ENCODE measurements at places on chromosomes 11 and 22.

DNA sequence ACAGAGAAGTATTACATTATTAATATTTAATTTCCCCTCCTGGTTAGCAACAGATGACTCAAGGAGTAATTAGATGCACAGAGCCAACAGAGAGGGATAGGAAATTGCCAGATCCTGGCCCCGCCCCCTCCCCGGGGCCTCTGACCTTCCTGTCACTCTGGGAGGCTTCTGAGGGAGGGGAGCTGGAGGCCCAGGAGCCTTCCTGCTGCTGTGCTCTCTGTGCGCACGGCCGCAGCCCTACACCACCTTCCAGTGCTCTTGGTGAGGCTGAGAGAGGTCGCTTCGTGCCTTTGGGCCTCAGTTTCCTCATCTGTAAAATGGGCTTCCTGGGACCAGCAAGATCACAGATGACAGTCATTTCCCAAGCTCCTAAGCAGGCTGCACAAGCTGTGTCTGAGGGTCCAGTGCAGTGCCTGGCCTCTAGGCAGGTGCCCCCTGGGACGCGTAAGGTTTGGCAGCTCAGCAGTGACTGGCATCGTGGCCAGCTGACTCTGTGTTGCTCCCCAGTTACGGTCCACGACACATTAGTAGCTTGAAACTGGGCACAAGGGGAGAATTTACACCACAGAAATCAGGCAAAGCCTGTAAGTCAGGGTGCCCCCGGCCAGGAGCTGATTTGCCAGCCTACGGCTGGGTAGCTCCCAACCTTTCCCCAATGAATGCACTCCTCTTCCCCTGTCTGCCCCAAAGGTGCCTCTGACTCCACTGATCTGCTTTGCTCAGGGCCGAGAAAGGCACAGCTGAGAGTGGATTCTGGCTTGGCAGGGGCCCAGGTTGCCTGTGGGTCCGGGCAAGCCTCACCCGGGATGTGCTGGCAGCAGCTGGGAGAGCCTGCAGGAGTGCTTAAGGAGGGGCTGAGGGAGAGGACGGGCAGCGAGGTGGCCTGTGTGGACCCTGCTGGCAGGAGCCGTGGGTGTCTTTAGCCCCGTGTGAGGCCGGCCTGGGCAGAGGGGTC lies 2.3 kb downstream of the ADORA2A start:
- peak; percentile 37 for DNase-seq

DNA sequence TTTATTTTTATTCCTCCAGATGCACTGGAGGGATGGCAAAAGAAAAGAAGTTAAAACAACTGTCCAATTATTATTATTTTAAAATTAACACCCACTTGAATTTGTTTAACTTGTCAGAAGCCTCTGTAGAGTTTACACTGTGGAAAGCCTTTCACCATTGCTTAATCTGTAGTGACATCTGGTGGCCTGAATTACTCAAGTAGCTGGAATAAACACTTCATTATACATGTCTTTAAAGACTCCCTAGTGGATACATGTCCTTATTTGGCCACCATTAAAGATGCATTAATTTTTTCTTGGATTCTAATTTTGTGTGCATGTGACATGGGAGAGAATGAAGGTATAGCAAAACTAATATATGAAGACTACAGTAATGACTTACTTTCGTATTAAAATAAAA lies 1496.5 kb downstream of the FAM181B start:
- no peak for DNase-seq

GRCh38 chr22:48653929-48654328 lies 1173.7 kb downstream of the BRD1 start:
- no peak for DNase-seq

GRCh38 chr22:35564975-35565867 lies 24.6 kb downstream of the RASD2 start:
- DNase-seq: no peak

DNA sequence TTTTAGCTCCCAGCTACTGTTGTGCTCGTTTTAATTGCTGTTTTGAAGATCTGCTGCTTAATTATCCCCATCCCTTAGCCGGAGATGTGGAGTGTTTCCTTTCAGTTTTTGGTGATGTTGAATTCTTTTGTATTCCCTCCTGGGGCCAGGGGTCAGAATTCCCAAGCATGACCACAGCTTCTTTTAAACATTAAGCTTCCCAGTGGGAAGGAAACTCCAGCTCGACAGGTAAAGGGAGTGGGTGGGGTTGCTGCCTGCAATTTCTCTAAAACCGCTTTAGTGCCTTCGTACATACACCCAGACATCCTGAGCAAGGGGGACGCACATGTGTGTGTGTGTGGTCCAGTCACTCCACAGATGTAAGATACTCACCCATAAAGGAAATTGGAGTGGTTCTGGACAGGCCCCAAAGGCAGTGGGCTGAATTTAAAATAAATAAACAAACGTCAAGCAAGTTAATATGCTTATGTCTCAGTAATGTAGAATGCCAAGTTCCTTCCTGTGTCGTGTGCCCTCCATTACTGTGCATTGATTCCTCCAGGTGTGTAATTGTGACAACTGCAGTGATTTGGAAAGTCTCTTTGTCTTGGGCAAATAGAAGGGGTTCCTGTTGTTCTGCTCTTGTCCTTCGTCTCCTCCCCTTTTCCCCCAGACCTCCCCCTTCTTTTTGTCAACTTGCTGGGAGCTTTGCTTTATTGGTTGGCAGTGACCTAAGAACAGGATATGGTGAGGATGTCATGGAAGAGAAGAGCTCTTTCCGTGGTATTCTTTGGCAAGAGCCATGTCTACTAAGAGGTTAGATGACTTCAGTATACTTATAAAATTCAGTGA lies 19.2 kb upstream of the ADSL start:
- DNase-seq: no peak

DNA sequence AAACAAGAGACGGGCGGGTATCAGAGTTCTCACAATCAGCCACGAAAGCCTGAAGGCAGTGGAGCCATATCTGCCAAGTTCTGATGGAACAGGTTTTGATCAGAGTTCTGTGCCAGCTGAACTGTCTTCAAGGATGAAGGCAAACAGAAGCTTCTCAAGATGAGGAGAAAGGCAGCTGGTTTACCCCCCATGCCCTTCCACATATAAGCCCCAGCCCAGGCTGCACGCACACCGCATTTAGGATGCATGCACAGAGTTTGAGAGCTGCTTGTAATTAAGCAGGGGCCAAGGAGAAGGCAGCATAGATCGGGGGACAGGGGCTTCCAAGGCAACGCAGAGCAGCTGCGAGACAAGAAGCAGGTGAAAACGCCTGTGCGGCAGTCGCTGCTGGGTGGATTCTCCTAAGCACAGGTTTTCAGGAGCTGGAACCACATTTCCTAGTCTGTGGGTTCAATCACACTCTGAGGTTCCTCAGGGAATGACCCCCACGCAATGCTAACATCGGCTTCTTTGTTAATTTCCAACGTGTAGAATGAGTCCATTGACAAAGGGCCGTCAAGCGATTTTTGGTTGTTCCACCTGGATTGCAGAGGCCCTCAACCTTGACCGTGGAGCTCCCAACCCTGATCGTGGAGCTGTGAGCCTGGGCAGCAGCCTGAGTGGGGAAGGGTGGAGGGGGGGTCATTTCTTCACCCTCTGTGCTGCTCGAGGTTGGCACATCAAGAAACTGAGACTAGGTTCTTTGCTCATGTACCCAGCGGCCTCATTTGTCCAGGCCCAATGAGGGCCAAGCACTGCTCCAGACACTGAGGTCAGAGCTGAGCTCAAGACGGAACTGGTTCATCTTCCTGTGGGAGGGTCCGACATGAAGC lies 81.7 kb upstream of the SHISAL1 start:
- DNase-seq: no peak

DNA sequence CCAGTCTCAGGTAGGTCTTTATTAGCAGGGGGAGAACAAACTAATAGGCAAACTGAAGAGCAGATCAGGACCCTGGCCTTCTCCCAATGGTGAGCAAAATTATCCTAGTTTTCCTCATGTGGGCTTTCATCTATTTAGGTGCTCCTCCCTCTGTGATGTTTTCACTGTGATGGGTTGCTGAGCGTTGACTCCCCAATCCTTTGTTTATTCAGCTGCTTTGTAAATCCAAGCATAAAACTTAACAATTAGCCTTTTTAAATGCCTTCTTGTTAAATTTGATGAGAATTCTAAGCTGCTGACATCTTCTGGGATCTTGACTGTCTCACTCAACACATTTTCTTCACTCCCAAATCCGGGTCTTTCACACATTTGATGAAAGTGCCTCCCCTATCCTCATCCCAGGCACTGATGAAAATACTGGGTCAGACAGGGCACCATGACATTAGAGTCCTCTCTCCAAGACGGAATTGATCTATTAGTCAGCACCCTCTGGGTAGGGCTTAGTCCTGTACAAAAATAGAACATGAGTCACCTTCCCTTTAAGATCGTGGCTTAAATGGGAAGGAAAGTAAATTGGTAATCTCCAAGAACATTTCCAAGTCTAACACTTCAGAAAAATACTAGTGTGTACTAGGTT lies 199.3 kb upstream of the ISX start:
- no peak for DNase-seq

- DNase-seq: no peak
These were observed 15.4 kb upstream of the TMPRSS13 start for GRCh38 chr11:117944554-117944953.

DNA sequence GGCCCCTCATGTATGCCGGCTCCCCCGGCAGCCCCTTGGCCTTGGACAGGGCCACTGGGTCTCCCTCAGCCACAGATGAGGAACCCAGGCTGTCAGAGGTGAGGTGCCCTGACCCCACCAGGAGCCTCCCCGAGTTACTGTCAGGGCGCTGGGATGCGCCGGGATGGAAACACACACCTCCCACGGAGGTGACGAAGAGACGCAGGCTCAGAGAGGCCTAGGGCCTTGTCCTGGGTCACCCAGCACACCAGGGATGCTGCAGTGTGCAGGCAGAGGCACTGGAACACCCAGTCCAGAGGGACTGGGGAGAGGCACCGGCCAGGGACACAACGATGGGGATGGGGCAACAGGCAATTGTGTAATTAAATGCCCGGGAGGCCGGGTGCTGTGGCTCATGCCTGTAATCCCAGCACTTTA lies 81.2 kb upstream of the PRR5 start:
- DNase-seq: no peak

GRCh38 chr11:64125676-64126075 lies 40.2 kb downstream of the MACROD1 start:
- DNase-seq: no peak

DNA sequence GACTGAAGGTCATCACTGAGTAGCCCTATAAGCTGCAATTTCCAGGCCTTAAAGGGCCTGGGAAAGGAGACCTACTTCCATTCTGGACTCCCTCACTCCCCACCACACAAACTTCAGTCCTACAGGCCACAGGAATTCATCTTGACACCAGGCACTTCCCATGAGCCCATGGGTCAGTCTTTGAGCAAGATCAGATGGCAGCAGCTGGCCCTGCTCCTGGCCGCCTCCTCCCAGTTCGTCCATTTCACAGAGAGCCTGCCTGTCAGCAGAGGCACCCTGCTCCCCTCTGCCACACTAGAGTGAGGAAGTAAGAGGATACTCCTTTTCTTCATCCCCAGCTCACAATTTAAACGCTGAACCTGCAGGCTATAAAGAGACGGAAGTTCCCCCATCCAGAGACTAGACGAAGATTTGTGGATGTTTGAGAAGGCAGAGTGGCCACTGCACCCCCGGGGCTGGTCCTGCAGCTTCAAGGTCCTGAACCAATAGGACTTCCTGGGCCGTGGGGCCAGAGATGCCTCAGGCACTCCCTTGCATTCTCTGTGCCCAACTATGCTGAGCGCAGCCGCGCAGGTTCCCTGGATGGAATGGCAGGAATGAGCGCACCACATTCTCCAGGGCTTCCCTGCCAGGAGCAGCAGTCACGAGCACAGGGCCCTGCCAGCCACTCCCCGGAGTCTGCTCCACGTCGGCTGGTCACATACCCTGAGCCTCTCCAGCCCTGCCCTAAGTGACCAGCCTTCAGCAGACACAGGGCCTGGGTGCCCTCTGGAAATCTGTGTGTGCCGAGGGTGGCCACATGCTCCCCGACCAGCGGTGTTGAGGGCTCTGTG lies 33.5 kb upstream of the BID start:
- DNase-seq: no peak

- DNase-seq: no peak
These were observed 7.7 kb downstream of the CCDC73 start for GRCh38 chr11:32786811-32787210.

- DNase-seq: no peak
These were observed 13.6 kb downstream of the UCP2 start for GRCh38 chr11:73969091-73969490.

DNA sequence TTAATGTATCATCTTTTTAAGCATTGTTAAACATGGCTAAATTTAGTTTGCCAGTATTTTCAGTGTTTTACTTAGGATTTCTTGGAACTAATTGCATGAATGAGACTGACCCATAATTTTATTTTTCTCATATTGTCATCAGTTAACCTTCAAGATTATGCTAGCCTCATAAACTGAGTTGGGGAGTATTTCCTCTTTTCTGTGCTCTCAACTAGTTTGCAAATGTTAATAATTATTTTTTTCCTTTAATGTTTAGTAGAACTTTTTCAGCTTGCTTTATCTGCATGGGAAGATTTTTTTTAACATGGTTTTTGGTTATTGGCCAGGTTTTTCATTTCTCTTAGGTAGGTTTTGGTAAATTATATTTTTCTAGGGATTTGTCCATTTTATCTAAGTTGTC lies 235.4 kb upstream of the SESN3 start:
- no peak for DNase-seq

Measured in stimulated activated CD4-positive, alpha-beta T cell treated with anti-CD3 and anti-CD28 coated beads, Interleukin-1b, Interleukin-23, amount 100 ng/mL, for 1 hour (primary cell).